ENCODE measurements at places on chromosomes 5 and 9. TPM values are rescaled to one million over a fixed set of nuclear protein-coding genes. Genes with fewer than 3 reads are reported as not detected.

LCN2 gene
- total RNA-seq, result not detected

NPM1 gene
- total RNA-seq, result 1,285 TPM

C9orf152 gene
- not detected for total RNA-seq

TMC1 gene
- 0.93 TPM for total RNA-seq

PCDHB14 gene
- 1.1 TPM for total RNA-seq

DAPK1 gene
- 28.4 TPM for total RNA-seq

COL5A1 gene
- 74.9 TPM for total RNA-seq

All from aortic smooth muscle cell (primary cell).